ENCODE measurements at places on chromosomes 1 and 21.

DNA sequence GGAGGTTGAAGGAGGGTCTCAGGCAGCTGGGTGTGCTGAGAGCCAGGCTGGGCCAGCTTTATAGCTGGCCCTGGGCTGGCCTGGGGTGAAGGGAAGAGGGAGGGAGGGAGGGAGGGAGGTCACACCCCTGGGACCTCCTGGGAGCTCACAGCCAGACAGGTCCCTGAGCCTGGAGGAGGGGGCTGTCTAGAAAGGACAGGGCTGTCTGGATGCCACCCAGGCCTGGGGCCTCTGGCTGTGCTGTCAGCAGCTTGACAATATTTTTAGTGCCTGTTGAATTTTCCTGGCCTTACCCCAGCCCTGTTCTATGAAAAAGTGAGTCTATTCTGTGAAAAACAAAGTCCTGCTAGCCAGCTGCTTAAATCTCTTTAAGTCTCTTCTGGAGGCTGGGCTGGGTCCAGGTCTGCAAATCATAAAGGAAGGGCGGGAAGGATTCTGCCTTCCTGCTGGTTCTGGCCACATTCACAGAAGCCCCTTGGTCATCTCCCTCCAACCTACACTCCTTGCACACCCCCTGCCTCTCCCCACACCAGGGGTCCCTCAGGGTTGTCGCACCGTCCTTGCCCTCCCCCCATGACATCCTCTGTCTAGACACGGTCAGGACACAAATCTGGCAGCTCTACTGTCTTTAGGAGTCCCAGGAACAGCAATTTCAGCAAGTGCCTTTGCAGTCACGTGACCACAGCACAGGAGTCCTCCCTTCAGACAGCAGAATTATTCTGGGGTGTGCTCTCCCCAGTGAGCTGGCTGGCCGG lies at the start of gene LEFTY2:
Gene LEFTY2 (minus strand): TSS at position 34 of the 755 bp plus-strand sequence. CDS start 80 bp downstream, outside the sequence.
- DNase-seq: no peak

GRCh38 chr1:222557148-222557547 lies 9.2 kb upstream of the HHIPL2 start:
- peak; percentile 58 for DNase-seq

- DNase-seq: no peak
Observed at GRCh38 chr1:234001817-234002216, 97.3 kb downstream of the SLC35F3 start.

GRCh38 chr1:169491845-169492281 lies 6.1 kb upstream of the SLC19A2 start:
- no peak for DNase-seq

- DNase-seq: no peak
Observed at GRCh38 chr1:3125546-3126368, 56.8 kb downstream of the PRDM16 start.

GRCh38 chr1:90488451-90488850 lies 228.7 kb downstream of the BARHL2 start:
- peak; percentile 57 for DNase-seq

DNA sequence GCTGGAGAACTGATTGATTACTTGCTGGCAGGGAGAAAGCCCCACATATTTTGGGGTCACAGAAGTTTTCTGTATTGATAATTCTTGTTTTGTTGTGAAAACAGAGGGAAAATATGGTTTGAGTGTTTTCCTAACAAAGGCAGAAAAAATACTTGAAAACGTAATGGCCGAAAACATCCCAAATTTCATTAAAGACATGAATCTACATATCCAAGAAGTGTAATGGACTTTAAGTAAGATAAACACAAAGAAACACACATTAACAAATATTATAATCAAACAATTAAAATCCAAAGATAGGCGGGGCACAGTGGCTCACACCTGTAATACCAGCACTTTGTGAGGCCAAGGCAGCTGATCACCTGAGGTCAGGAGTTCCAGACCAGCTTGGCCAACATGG lies 39.6 kb downstream of the SHCBP1L start:
- DNase-seq: no peak

GRCh38 chr1:68103011-68103545 lies 52.7 kb upstream of the DIRAS3 start:
- no peak for DNase-seq

DNA sequence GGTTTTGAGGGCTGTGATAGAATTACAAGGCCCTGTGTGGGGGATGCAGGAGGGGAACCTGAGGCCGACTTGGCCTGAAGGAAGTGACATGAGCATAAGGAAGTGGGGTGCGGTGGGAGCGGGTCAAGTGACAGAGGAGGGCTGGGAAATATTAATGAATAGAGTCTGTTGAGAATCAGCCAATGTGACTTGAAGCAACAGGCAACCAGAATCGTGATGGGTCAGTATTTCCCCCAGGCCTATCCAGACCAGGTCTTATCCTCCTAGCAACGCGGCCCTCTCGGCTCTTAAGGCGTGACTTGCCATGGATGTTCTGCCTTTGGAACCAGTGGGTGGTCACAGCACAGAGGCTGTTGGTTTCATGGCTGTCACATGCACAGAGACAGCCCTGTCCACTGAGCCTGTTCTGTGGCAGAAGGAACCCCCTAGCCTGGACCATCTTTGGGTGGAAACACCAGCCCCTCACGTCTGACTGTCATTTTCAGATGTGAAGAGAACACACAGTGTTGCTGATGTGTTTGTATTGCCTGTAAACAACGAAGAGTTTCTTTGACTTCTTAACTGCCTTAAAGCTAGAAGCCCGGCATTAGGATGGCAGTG lies 468.8 kb downstream of the CAMTA1 start:
- DNase-seq: no peak

- peak; percentile 81 for DNase-seq
Observed at GRCh38 chr1:107750364-107750959, 214.5 kb downstream of the VAV3 start.

GRCh38 chr21:41570791-41571355 lies 62.9 kb upstream of the TMPRSS2 start:
- DNase-seq: no peak

GRCh38 chr1:230792691-230793462 lies 45.7 kb downstream of the CAPN9 start:
- no peak for DNase-seq

Measured in fibroblast of skin of scalp (primary cell).